ENCODE measurements at places on chromosomes 12 and 14.

- DNase-seq: no peak
These were observed 223.7 kb downstream of the CHST11 start for GRCh38 chr12:104680491-104680890.

- no peak for DNase-seq
These were observed 102.2 kb downstream of the SNAPC1 start for GRCh38 chr14:61864329-61864898.

GRCh38 chr12:113432986-113433385, 10.8 kb downstream of the SDSL start:
- no peak for DNase-seq

DNA sequence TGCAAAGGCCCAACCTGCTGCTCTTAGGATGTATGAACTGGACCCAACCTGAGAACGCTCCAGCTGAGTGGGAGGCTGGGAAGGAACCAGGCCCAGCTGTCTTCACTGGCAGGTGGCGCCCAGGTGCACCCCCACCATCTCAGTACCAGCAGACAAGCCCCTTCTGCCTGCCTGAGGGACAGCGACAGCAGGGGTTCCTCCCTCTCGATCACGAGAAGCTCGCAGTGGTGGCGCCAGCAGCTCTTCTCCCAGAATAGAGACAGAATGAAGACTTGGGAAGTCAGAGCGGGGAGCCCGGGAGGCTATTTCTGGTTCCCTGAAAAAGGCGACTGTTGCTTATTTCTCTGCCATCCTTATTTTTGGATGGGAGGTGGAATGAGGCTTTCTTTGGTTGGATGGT, 46.5 kb downstream of the CHGA start:
- no peak for DNase-seq

DNA sequence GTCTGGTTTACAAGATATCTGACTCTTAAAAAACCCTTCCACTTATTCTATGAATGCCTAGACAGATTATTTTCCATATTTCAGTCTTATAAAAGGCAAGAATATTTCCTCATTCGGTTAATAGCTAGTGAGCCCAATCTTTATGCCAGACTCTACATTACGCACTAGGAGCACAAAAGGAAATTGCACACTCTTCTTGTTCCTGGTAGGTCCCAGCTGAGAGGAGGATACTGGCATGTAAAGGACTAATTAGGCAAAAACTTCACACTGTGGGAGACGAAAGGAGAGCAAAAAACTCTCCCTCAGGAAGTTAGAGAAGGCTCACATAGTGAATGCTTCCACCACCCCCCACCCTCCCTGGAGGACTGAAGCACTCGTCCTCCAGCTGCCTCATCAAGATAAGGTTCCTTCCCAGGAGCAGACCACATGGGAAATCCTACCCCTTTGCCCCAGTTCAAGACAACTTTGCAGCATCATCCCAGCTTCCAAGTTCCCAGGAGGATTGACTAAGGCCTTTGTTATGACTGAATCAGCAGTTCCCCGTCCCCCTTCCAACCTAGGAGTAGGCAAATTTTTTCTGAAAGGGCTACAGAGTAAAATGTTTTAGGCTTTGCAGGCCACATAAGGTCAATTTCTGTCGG, 14.5 kb downstream of the CAPZA3 start:
- DNase-seq: no peak

- no peak for DNase-seq
These were observed 77.7 kb downstream of the DNAH10 start for GRCh38 chr12:123839826-123840225.

DNA sequence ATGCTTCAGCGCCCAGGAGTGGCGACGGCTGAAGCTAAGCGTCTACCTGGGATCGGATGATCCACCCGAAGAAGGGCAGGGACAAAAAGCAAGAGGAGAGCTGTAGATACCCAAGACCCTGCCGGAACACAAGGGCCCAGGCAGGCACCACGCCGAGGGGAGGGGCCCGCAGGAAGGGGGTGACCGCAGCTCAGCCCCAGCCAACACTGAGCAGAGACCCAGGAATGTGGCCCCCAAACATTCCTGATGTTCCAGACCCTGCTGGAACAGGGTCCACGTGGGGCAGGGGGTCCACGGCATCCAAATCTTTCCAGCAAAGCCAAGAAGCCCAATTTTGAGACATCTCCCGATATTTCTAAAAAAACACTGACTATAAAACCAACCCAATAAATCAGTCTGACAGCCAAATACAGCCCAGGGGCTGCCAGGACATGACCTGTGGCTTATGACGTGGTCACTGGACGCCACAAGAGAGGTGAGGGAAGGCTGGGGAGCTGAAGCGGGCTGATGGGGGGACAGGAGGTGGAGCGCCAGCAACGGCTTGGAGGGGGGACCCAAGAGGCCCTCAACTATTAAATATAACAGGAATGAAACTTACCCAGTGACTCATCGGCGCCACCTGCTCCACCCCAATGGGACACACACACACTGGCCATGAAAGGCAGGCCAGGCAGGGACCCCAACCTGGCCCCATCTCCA, 58.9 kb downstream of the NCOR2 start:
- DNase-seq: no peak

GRCh38 chr14:91893007-91893406, 25.7 kb upstream of the TC2N start:
- DNase-seq: peak; percentile 36

DNA sequence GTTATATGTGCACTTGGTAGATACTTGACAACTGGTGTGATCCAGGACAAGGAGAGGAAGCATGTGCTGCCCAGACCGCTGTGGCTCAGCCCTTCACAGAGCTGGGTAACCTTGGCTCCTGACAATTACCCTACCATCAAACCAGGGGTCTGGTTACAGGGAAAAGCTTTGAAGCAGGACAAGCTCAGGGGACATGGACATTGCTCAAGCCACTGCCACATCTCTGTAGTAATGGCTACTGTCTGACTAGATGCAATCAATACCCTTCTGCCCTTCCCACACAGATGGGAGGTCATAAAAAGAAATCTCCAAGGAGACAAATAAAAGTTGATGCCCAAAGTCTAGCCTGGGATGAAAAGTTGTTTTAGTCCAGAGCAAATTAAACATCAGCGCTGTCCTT, 577.4 kb downstream of the MED13L start:
- no peak for DNase-seq

- DNase-seq: no peak
These were observed 1.7 kb downstream of the KLHDC2 start for GRCh38 chr14:49769581-49770211.

- no peak for DNase-seq
These were observed 55.4 kb downstream of the SCAF11 start for GRCh38 chr12:45934956-45935355.

DNA sequence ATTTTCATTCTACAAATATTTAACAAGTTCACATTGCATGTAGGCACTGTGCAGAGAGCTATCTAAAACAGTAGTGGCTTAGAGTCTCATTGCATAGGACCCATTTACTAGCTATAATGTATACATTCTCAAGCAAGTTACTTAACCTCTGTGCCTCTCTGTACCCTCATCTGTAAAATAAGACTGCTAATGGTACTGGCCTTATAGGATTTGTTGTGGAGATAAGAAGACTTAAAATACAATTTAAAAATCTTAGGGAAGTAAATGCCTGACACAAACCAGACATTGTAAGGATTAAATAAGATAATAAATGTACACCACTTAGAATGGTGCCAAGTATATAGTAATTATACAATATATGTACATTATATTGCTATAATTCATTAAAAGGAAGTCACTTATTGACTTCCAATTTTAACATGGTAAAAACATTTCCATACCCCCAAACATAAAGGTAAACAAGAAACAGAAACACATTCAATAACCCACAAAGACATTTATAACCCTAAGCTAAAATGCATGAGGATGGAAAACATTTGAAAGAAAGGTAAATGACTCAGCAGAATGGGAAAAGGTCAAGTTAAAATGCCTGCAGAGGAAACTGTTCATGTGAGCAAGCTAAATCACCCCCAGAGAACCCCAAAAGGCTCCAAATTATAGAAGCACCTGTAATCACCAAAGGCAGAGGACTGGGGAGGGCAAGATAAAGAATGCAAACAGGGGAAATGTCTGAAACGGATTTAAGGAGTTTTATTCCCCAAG, 30.8 kb downstream of the RPS6KA5 start:
- DNase-seq: no peak

DNA sequence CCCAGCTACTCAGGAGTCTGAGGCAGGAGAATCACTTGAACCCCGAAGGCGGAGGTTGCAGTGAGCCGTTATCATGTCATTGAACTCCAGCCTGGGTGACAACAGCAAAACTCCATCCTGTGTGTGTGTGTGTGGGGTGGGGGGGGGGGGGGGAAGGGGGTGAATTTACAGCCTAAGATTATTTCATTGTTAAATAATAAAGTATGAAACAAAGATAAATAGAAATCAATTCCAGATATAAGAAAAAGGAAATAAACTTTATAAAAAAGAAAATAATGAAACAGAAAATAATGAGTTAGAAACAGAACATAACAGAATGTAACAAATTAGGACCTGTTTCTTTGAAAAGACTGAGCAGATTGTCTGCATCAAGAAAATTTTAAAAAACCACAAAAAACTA, 83.5 kb downstream of the INSM2 start:
- DNase-seq: no peak

- DNase-seq: no peak
These were observed 81.8 kb downstream of the TTLL5 start for GRCh38 chr14:75742867-75743266.

DNA sequence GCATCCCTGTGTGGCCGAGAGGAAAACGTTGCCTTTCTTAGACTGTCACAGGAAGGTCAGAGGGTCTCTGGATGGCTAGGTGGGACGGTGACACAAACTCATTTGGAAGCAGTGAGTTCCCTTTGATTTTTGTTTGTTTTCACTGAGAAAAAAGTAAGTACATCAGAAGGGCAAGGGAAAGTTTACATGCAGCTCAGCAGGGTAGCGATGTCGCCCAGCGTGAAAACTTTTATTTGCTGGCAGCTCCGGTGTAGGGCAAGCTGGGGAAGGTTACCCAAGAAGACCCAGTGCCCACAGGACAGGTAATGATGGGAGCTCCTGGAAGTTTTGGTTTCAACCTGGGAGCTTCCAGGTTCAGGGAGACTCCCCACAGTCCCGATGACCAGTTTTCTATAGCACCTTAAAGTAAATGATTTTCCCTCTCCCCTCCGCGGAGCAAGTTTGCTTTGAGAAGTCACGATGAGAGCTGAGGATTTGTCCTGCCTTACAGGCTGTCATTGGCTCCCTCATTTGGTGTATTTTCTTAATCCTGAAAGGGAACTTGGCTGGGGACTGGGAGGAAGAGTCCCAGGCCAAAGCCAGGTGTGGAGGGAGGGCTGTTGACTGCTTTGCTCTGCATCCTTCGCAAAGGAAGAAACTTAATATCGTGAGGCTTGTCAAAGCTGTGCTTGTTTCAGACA, 64.7 kb upstream of the ESRRB start:
- DNase-seq: no peak

DNA sequence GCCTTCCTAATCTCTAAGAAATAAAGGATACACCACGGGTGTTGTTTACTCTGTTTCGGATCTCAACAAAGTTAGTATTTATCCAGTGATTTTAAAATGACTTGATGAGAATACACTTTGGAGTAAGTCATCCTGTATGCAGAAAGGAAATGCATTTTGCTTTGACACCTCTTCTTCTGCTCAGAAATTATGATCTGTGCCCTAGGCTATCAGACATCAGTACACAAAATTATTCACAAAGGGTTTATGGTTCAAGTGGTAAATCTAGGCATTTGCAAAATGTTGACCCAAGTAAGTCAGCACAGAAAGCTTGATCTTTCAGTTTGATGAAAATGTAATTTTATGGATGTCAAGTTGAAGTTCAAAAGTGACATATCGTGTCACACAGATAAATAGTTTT, 248.5 kb downstream of the ATP23 start:
- no peak for DNase-seq

- no peak for DNase-seq
These were observed 22.8 kb downstream of the ATF1 start for GRCh38 chr12:50786498-50787231.

GRCh38 chr14:25250516-25250915, 200.6 kb upstream of the STXBP6 start:
- DNase-seq: no peak

DNA sequence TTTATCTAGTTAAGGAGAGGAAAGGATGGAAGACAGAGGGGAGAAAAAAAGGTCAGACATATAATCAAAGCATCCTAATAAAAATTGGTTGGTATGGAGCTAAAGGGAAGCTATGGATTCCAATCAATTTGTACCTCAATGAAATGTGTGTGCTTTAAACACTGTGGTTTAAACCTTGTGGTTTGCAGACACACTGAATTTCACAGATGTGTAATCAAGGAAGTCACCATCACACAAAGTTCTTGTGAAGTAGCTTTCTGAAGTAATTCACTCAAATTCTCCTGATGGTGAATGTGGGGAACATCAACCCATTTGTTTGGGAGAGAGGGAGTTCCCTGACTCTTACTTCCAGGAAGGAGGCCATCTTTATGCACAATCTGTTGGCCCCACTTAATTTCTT, 243.3 kb upstream of the KRR1 start:
- DNase-seq: no peak

- DNase-seq: no peak
These were observed 20.7 kb upstream of the PRMT8 start for GRCh38 chr12:3470296-3470695.

DNA sequence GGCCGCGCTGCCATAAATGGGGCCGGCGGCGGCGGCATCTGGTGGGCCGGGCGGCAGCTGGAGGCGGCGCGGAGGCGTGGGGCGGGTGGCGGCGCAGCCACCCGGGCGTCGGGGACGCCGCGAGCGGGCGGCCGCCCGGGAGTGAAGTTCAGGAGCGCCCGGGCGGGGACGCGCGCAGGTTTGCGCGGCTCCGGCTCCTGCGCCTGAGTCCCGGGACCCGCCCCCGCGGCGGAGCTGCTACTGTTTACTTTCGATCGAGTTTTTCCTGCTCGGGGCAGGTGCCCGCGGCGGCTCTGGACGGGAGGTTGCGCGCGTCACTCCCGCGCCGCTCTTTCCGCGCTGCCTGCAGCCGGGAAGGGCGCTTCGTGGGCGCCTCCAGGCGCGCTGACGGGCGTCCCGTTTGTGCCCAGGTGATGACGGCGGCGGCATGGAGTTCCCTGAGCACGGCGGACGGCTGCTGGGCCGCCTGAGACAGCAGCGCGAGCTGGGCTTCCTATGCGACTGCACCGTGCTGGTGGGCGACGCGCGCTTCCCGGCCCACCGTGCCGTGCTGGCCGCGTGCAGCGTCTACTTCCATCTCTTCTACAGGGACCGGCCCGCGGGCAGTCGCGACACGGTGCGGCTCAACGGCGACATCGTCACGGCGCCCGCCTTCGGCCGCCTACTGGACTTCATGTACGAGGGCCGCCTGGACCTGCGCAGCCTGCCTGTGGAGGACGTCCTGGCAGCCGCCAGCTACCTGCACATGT, at the start of gene ZBTB42:
Gene ZBTB42 (plus strand): TSS at position 331 of the 749 bp plus-strand sequence. CDS start 97 bp downstream, at position 428.
- DNase-seq: peak; percentile 89

GRCh38 chr14:68940614-68941185, 38.4 kb downstream of the ACTN1 start:
- no peak for DNase-seq

GRCh38 chr12:50314636-50315312, 31.5 kb upstream of the LIMA1 start:
- no peak for DNase-seq

GRCh38 chr14:63487724-63488123, 55.5 kb downstream of the PPP2R5E start:
- no peak for DNase-seq

Measured in CD4-positive, alpha-beta T cell treated with Interleukin-6 for 4 hours (primary cell).